Stimulated activated CD4-positive, alpha-beta T cell treated with anti-CD3 and anti-CD28 coated beads, Interleukin-4, amount 100 ng/mL, for 48 hours (primary cell): ENCODE measurements at places on chromosomes 7 and 10.

DNA sequence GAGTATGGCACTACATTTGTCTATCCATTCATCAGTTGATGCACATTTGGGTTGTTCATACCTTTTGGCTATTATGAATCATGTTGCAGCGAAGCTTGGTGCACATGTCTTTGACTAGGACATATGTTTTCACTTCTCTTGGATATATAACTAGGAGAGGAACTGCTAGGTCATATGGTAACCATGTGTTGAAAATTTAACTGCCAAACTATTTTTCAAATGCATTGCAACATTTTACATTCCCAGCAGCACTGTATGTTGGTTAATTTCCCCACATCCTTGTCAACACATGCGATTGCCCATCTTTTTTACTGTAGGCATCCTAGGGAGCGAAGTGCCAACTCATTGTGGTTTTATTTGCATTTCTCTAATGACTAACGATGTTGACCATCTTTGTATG is 183.4 kb downstream of the PRKCQ start:
- no peak for DNase-seq

DNA sequence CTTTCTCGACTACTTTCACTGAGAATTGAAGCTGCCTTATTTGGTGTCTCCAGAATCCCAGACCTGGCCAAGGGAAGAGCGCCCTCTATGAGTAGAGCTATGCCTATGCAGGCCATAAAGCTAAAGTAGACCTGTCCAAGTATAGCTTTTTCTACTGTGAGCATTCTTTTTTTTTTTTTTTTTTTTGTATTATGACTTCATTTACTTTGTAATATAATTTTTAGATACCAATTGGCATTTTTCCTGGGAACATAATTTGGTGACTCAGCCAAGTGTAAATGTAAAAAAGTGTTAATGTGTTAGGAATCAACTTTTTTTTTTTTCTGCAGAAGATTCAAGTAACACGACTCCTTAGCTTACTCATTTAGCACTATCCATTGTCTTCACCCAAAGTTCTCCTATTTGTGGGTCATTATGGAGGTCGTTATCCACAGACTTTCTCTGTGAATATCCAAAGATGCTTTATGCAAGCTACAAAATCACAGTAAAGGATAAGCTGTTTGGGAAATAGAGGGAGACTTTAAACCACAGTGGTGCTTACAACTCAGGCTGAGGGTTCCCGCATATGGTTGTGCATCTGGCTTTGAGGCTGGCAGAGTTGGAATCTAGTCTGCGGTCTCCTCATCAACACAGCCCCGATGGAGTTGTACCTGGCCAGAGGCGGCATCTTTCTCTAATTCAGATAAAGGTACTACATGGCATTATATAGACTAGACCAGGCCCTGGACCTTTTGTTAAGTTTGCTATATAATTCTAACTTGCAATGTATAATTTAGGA is 1040.2 kb upstream of the SORCS1 start:
- DNase-seq, result no peak

DNA sequence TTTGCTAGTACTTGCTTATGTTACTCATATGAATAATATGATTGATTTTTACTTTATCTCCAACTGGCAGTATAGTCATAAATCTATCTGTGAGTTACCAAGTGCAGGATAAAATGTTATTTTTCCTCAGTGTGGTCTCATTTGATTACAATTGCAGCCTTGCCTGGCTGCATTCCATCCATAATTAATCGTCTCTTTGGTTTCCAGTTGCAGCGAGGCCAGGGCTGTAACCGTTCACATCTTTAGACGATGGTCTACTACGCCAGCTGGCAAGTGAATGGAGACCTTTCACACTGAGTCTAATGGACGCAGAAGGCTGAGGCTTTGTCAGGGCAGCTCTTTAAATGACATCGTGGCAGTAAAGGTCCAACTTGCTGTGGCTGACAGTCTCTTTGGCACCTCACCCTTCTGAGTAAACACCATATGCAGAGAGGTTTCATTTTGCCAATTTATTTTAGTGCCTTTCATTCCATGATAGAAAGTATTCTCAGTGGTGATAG is 84.0 kb downstream of the ARL4A start:
- DNase-seq, result no peak

- DNase-seq, result no peak
These were observed 25.1 kb downstream of the MAT1A start for GRCh38 chr10:80264081-80265056.

DNA sequence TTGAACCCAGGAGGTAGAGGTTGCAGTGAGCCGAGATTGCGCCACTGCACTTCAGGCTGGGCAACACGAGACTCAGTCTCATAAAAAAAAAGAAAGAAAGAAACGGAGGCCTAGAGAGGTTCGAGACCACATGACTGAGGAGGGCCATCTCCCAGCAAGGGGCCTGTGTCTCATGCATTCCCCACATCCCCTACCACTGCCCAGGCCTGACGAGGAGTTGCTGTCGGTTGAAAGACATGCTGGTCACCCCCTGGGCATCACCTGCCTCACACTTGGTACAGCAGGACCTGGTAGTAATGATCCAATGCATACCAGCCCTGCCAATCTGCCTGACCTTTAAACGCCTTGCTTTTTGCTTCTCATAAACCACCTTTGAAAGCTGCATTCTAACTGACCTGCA is 85.9 kb downstream of the DLG5 start:
- no peak for DNase-seq

DNA sequence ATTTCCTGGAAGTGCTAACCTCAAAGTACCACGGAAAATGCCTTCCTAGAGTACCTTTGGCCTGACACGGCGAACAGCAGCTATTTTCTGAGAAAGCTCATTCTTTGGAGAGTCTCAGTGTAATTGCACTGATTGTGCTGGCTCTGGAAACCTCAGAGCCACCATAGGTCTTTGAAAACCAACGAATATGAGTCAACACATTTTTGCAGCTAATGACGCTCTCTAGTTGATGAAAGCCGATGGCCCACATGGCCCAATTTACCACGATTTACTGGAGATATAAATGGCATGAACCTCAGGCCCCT is 187.1 kb downstream of the ADARB2 start:
- DNase-seq, result no peak

DNA sequence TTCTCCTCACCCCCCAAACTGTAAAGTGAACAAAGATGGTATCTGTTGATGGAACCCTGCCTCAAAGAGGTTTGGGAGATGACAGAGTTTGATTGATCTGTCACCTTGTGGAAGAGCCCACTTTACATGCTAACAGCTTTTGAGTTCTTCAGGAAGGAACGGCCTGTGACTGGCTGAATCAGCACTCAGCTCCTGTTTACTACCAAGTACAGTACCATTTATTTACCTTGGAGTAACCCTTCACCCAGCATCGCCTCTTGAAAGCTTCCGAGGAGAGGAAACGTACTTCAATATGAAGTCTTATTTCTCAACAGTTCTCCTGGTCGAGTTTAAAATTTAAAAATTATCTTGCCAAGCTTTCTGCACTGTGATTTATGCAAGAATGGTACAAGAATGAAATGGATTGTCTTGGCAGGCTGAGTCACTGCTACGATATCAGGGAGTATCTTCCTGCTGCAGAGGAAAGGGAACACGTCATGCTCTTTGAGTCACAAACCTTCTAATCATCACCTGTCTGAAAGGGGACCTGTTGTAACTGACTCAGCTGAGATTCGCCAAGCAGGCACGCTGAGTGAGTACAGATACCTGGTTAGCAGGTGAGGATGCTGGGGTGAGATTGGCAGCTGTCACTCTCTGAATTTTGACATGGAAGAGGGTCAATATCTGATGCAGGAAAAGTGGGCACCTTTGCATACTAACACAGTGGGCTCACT is 30.1 kb downstream of the KLF6 start:
- DNase-seq, result no peak

GRCh38 chr7:142348100-142348499 is 90.2 kb upstream of the PRSS58 start:
- no peak for DNase-seq

DNA sequence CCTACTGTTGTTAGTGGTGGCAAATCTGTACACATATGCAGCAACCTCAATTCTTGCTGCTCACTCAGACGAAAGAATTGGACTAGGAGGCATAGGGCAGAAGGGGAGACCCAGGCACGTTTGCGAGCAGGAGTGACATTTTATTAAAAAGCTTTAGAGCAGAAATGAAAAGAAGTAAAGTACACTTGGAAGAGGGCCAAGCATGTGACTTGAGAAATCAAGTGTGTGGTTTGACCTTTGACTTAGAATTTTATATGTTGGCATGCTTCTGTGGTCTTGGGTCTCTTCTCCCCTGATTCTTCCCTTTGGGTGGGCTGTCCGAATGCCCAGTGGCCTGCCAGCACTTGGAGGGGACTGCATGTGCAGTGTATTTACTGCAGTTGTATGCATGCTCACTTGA is 205.5 kb upstream of the SEMA3D start:
- no peak for DNase-seq

DNA sequence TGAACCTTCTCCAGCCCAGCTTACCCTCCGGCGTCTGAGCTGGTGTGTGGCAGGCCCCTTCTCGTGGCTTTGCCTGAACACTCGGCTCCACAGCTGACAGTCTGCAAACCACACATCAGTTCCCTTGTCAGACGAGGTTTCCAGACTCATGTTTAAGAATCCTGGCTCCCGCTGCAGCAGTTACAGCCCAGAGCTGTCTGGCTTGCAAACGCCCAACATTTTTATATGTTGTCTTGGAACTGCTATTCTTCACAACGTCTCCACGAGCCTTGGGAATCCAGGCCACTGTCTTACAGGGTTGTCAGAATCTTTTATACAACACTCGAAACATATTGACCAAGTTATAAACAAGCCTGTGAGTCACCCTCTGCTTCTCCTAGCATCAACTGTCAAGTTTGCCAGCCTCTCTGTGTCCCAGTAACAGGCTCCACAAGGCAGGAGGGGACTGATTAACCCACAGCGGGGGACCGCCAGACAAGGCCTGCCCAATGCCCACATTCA is 68.1 kb downstream of the TNS3 start:
- DNase-seq, result no peak

DNA sequence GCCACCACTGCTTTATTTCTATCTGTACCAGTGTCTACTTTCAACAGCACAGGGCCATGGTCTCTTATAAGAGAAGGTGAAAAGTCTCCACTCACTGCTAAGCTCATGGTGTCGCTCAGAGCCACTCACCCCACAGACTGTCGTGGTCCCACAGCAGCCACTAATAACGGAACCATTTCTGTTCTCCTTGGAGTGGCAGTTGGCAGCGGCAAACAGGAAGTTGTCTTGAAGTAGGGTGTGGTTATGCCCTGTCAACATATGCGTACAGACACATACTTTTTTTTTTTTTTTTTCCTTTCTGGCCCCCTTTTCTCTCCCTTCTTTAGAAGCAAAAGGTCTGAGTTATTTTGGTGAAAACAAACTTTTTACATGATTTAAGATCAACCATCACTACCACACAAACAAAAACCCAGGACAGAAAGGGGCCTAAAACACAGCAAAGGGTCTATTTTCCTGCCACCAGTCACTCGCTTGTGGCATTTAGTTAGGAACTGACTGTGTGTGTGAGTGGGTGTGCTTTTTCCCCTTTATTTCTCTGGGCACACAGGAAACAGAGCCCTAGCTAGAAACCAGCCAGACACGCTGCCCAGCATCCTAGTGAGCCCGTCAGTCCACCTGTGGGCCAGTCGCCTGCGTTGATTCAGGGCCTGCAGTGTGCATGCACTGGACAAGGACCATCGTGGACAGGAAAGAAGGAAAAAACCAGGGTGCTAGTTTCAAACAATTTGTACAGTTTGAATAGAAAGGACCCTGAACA is 96.7 kb upstream of the EFCAB10 start:
- DNase-seq, result no peak

- DNase-seq, result no peak
These were observed 23.7 kb upstream of the NUB1 start for GRCh38 chr7:151317936-151318335.

- no peak for DNase-seq
These were observed 91.7 kb upstream of the PITRM1 start for GRCh38 chr10:3264161-3264761.

- DNase-seq, result no peak
These were observed 207.7 kb upstream of the SHH start for GRCh38 chr7:156019776-156020565.

DNA sequence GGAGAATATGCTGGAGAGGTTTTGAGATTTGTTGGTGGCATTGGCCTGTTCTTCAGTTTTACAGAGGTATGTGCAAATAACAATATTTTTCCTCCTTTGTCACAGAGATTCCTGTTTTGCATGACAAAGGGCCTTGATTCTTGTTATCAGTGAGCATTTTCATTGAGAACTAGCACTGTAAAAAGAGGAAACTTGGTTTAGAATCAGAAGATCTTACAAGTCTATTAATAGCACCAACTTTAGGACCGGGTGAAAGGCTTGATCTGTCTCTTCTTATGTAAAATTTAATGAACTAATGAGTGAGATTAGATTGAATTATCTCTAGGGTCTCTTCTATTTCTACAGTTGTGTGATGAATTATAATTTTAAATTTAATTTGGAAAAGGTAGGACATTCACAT is 25.5 kb downstream of the TSPAN13 start:
- DNase-seq, result no peak

GRCh38 chr10:126123466-126123865 is 227.1 kb downstream of the FANK1 start:
- no peak for DNase-seq

DNA sequence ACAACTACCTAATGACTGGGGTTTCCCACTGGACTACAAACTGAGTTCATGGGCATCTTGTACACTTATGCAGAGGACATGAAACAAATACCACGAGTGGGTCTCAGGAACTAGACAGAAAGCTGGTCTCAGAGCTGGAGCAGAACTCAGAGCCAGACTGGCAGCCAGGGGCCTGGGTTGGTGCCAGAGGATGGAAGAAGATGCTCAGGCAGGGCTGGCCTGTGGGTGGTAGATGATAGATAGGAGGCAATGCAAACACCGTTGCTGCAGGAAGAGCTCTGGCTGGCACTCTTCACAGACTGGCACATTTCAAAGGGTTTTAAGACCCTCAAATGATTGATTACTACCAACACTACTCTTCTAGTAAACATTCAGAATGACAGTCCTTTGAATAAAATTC is 28.8 kb downstream of the ENO4 start:
- DNase-seq, result no peak

- no peak for DNase-seq
These were observed 66.3 kb downstream of the BAMBI start for GRCh38 chr10:28743576-28743975.

DNA sequence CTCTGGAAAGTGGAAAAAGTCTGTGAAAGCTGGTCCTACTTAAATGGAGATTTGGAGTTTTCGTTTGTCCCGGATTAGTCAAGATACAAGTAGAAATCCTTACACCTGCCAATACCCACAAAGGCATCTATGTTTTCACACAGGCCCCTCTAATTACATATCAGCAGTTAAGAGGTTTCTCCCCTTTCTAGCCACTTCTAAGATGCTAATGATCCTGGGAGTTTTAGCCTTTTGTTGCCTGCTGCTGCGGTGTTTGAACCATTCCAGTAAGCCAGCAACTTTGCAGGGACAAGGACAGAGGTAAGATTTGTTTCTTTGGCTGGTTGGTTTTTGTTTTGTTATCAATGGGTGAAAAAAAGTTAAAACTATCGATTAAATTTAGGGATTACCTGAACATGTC is 5.8 kb upstream of the C1QL3 start:
- no peak for DNase-seq

GRCh38 chr10:79327090-79327457 is 20.2 kb upstream of the PPIF start:
- no peak for DNase-seq

GRCh38 chr10:12333380-12334185 is 15.8 kb upstream of the CAMK1D start:
- DNase-seq, result peak; percentile 57

GRCh38 chr10:97921581-97922021 is 72.0 kb downstream of the GOLGA7B start:
- DNase-seq, result no peak
